ENCODE measurements at places on chromosomes 12 and 14. TPM values are rescaled to one million over a fixed set of nuclear protein-coding genes. Genes with fewer than 3 reads are reported as not detected.

The ETFRF1 gene
- total RNA-seq = 32.9 TPM

DNA sequence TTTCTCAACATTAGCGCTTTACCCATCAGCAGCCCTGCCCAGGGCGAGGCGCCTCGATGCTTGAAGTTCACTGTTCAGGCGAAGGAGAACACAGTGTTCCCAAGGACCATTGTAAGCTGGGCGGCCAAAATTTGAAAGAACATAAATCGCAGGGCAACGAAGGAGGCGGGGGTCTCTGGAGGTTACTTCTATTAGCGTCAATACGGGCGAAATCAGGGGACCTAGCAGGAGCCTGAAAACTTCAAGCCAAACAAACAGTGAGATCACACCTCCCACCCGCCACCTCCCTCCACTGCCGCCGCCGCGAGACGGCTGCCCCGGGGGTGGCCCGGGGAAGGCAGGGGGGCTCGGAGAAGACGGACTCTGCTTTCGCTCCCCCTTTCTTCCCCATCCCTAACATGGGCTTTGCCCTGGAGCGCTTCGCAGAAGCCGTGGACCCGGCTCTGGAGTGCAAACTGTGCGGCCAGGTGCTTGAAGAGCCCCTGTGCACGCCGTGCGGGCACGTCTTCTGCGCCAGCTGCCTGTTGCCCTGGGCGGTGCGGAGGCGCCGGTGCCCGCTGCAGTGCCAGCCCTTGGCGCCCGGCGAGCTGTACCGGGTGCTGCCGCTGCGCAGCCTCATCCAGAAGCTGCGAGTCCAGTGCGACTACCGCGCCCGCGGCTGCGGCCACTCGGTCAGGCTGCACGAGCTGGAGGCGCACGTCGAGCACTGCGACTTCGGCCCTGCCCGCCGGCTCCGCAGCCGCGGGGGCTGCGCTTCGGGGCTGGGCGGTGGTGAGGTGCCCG, at the start of gene PDZRN4:
Gene PDZRN4 (plus strand): TSS at position 263 of the 783 bp plus-strand sequence.
- no peak for DNase-seq

The C12orf42 gene
- total RNA-seq = 3.9 TPM

DNA sequence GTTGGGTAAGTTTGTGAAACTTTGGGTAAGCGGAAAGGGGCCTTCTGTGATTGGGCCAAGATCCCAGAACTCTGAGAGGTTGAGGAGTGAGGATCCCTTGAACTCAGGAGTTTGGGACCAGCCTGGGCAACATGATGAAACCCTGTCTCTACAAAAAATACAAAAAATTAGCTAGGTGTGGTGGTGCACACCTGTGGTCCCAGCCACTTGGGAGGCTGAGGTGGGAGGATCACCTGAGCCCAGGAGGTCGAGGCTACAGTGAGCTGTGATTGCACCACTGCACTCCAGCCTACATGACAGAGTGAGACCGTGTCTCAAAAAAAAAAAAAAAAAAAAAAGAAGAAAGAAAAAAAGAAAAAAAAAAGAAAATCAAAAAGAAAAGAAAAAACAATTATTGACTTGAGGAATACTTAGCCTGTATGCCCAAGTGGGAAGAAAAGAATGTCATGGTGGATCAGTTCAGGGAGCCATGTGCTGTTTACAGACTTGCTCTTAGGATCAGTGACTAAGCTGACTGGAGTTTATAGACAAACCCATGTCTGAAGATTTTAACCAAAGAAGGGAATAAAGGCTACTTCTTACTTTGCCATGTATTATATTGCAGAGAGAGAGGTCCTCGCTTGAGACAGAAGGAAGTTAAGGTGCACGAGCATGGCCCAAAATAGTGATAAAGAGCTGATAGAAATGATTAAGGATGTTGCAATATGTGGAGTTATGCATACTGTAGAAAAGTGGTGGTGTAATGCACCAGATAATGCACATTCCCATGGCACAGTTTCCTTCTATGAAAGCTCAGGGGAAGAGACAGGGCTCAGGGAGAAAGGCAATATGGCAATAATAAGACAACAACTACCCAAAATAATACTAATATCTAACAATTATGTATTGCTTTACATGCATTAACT, 881 bp downstream of the HSD17B6 start:
- DNase-seq = no peak

DNA sequence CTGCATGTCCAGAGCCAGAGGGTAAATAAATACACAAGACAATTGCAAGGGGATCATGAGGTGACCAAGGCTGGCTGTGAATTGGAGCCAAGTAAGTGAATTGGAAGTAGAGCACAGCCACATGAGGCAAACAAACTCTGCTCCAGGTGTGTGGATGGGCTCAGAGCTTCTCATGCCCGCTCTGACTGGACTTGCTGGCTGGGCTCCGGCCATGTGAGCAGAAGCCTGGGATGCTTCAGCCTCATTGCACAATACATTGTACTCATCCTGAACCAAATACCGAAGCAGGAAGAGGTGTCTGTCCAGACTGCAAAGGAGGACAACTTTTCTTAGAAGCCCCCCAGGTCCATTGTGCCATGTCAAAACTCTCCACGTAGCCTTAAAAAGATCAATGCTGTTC, 193.0 kb downstream of the TTC8 start:
- DNase-seq = no peak

The SERPINA12 gene
- not detected for total RNA-seq

The ACOT6 gene
- not detected for total RNA-seq

DNA sequence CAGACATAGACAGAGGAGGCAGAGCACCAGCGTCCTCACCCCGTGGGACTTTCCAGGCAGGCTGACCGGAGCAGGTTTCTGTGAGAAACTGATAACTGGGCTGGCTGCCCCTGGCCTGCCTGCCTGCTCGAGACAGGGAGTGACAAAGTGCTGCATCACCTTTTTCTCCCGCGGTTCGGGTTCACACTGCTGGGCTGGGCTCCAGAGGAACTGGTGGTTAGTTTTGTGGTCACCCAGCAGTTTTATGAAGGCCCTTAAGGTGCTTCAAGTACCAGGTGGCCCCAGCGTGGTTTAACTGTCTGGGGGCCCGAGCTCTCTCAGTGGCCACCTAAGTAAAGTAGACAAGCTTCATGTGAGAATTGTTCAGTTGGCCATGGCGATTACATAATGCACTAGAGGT, 1073.6 kb downstream of the BCL11B start:
- DNase-seq = peak; percentile 35

GRCh38 chr12:80710727-80711449, 3.5 kb downstream of the MYF6 start:
- DNase-seq = no peak

GRCh38 chr14:52694761-52695480, 437 bp downstream of the ERO1A start:
- DNase-seq = peak; percentile 48

GRCh38 chr14:98510392-98510791, 761.6 kb downstream of the BCL11B start:
- no peak for DNase-seq

GRCh38 chr14:89681086-89682018, 264.3 kb upstream of the FOXN3 start:
- DNase-seq = peak; percentile 66
